Activated naive CD4-positive, alpha-beta T cell treated with anti-CD3 and anti-CD28 coated beads, Interleukin-2, amount 50 U/mL, for 72 hours (primary cell): ENCODE measurements at places on chromosomes 2 and 18.

DNA sequence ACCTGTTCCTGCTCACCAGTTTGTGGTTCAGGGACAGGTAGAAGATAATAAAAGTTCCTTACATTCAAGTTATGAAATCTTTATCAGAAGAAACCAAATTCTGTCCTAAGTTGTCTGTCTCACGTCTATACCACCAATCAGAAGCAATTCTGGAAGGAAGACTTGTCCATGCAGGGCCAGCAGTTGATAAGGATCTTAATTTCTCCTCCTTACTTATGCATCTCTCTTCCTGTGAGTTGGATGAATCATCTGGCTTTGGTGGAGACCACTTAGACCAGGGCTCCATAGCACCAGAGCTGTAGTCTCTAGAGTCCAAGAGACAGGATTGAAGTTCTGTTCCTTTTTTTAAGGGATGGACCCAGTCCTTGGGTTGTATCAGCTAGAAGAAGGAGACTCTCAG is 106.5 kb downstream of the APOB start:
- DNase-seq = no peak

- DNase-seq = no peak
These were observed 153.7 kb downstream of the SNTG2 start for GRCh38 chr2:1104364-1104763.

- no peak for DNase-seq
These were observed 37.0 kb upstream of the PKDCC start for GRCh38 chr2:42010743-42011298.

DNA sequence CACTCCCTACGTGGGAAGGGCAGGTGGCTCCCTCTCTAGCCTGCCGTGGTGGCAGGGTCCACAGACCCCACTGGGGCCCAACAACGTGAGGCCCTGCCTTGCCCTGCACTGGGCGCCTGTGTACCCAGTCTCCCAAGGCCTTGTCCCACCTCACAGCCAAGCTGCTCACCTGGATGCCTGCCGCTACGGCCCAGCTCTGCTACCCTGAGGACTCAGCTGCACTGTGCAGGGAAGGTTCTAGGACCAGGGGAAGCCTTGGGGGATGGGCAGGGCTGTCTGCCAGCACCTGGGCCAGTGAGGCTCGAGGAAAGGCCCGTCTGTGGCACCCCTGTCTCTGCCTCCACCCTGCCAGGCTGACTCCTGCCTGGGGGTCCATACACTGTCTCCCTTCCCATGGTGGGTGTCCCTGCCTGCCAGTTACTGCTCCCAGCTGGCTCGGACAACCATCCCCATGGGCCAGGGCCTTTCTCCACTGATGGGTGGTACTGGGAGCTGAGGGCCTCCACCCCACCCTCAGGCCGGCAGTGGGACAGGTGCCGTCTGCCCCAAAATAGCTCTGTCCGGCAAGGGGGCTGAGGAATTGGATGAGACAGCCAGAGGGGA is 33.2 kb downstream of the HS6ST1 start:
- DNase-seq = no peak

DNA sequence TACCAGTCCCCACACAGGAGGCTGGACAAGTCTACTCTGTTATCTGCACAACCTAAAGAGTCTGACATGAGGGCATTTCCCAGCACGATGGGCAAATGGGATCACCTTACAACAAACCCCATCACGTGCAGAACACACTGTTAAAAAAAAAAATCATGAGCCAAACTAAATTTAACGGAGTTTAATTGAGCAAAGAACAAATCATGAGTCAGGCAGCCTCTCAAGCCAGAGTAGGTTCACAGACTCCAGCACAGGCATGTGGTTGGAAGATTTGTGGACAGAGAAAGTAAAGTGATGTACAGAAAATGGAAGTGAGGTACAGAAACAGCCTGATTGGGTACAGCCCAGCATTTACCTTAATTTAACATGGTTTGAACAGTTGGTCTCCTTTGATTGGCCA is 59.9 kb downstream of the KYNU start:
- no peak for DNase-seq

- no peak for DNase-seq
These were observed 39.9 kb upstream of the DARS1 start for GRCh38 chr2:136025057-136025973.

- DNase-seq = no peak
These were observed 14.9 kb upstream of the DGKD start for GRCh38 chr2:233339427-233339826.

DNA sequence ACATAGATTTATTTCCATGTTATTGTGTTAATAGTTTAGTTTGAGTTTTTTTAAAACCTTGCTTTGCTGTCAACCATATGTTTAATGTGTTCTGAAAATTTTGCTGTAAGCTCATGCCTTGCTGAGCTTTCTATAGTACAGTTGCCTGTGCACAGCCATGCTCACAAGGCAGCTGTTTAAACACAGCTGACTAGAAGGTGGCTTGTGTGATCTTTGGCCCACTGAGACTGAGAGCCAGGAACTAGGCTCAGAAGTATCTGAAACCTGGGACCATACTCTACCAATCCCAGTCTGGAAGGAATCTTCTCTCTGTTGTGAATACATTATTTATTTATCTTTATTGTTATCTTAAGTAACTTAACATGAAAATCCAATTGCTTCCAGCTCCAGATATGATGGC is 350.5 kb downstream of the KIAA1328 start:
- DNase-seq = no peak

DNA sequence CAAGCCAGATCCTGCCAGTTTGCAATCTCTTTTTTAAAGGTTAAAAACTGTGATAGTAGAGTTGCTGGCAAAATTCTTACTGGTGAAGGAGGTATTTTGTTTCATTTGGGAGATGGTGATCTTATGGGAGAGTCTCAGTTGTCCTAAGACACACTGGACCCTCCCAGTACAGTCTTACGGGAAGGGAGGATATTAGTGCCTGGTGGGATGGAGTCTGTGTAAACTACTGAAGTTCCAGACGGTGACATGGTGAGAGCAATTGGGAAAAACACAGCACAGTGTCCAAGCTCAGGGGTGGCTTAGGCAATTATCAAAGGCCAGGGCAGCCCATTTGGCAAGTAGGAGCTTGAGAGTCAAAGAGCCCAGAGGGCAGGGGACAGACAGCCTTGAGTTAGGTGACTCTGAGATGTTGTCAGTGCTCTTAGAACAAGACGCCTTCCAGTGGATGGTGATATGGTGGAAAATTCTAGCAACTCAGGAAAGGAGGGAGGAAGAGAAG is 143.7 kb upstream of the CCDC68 start:
- no peak for DNase-seq

GRCh38 chr18:46413684-46414083 is 243.3 kb downstream of the LOXHD1 start:
- DNase-seq = no peak

- no peak for DNase-seq
These were observed 120.6 kb downstream of the PLB1 start for GRCh38 chr2:28616396-28616999.

DNA sequence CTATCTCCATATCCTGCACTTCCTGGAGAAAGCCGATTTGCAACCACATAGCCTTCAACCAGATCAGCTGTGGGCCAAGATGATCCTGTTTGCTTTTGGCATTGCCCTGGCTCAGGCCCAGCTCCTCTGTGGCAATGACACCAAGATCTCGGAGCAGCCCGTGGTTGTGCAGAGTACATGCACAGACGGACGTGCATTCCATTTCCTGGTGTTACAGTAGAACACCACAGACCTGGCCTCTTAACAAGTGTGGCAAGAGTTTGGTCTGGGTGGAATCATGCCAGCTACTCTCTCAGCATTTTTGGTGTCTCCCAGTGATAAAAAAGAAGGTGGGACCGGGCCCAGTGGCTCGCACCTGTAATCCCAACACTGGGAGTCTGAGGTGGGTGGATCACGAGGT is 20.0 kb downstream of the MALT1 start:
- no peak for DNase-seq

GRCh38 chr18:28855989-28856388 is 679.1 kb upstream of the CDH2 start:
- DNase-seq = no peak

DNA sequence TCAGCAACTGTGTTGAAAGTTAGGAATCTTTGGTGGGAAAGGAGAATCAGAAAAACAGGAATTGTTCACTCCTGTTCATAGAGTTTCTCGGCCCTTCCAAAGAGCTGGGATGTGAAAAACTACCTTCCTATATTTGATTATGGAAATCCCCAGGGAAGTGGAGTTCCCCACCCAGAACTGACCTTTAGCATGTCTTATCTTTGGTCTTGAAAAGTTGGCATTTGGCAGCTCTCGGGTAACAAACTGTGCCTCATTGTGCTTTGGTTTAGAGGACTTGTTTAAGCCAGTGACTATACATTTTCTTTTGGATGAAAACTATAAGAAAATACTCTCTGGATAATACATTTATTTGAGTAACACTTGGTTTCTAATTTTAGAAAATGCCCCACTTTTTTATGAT is 51.3 kb upstream of the CERS6 start:
- DNase-seq = no peak

DNA sequence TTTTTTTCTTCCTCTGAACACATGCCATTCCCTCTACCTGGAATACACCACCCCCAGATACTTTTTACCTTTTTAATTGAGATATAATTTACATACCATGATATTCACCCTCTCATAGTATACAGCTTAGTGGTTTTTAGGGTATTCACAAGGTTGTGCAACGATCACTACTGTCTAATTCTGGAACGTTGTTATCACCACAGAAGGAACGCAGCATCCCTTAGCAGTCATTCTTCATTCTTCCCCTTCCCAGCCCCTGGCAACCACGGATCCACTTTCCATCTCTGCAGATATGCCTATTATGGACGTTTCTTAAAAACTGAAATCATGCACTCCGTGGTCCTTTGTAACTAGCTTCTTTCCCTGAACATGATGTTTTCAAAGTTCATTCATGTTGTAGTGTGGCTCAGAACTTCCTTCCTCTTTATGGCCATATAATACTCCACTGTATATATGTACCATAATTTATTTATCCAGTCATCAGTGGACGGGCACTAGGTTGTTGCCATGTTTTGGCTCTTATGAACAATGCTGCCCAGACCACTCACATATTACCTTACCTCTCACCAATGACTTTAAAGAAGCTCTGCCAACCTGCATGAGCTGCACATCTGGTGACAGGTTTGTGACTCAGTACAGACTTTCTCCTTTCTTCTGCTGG is 168.9 kb downstream of the CTIF start:
- no peak for DNase-seq
